KBM-7 (cell line): ENCODE measurements at places on chromosomes 4 and X.
A peak's percentile ranks its signal among the peaks of the same experiment; 100 is the strongest.

- no peak for DNase-seq
Observed at GRCh38 chr4:120544838-120545237, 377.7 kb downstream of the PRDM5 start.

- DNase-seq, result no peak
Observed at GRCh38 chr4:1122505-1122904, 9.1 kb upstream of the RNF212 start.

DNA sequence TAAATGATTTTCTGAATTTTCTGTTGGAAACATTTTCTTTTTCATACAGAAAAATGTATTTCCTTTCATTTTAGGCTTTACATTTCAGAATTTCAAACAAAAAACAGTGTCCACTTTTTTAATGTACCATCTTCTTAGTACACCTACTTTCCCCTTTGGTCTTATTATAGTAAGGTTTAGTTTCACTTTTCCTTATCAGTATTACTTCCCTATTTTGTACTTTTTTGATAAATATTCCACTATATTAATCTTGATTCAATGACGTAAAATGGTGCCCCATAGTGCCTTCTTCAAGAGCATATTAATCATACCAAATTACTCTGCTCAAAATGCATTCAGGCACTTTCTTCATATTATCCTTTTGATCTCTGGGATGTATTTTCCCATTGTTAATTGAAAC is 52.5 kb downstream of the BANK1 start:
- no peak for DNase-seq

DNA sequence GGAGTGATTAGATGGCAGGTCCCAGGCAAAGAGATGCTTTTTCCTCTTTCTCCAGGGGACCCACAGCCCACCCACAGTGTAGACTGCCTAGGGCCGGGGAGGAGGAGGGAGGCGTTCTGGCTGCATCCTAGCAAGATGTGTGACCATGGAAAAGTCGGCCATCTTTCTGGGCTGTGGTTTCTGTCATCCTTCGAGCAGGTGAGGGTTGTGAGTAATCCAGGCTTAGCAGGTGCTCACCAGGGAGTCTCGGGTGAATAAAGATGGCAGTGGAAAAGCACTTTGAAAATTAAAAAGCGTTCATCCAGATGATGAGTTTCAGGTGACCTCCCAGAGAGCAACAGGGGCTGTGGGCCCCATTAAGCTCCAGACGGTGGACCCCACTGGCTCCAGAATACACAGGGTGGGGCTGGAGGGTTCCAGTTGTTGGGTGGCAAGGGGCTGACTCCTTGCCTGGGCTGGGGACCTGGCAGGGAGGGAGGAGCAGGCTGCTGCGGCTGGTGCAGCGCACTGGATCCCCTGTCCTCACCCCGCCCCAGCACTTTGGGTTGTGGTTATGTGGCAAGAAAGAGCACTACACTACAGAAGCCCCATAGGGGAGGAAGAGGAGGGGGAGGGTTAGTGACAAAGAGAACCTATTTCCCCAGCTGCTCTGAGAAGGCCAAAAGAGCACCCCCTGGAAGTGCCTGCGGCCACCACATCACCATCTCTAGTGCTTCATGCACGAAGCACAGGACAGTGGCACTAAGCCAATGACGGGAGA is 23.7 kb downstream of the ELF4 start:
- DNase-seq, result peak; percentile 96

DNA sequence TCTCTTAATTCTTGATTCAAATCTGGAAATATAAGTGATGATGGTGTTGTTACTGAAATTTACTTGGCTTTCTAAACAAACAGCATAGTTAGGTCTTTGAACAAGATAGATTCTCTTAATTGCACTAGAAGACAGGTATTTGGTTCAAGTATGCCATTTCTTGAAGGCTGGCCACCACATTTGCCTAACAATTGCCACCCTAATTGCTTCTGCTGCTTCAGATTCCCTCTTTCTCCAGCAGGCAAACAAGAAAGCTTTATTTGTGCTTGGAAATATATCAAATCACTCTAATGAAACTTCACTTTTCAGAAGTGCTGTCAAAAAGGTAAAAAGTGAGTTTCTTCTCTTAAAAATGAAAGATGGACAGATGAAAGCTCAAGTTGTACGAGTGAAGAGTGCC is 418.6 kb downstream of the INPP4B start:
- DNase-seq, result no peak

- no peak for DNase-seq
Observed at GRCh38 chr4:13081830-13082229, 402.3 kb downstream of the RAB28 start.

DNA sequence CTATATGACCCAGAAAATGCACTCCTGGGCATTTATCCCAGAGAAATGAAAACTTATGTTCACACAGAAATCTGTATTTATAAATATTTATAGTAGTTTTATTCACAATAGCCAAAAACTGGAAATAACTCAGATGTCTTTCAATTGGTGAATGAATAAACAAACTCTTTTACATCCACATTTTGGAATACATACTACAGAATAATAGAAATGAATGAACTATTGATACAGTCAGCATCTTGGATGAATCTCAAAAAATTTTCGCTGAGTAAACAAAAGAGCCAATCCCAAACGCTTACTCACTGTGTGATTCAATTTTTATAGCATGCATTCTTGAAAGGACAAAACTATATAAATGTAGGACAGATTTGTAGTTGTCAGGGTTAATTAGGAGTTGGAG is 75.1 kb upstream of the HTR2C start:
- DNase-seq, result no peak

- DNase-seq, result no peak
Observed at GRCh38 chrX:2714551-2714950, 23.5 kb downstream of the CD99 start.

DNA sequence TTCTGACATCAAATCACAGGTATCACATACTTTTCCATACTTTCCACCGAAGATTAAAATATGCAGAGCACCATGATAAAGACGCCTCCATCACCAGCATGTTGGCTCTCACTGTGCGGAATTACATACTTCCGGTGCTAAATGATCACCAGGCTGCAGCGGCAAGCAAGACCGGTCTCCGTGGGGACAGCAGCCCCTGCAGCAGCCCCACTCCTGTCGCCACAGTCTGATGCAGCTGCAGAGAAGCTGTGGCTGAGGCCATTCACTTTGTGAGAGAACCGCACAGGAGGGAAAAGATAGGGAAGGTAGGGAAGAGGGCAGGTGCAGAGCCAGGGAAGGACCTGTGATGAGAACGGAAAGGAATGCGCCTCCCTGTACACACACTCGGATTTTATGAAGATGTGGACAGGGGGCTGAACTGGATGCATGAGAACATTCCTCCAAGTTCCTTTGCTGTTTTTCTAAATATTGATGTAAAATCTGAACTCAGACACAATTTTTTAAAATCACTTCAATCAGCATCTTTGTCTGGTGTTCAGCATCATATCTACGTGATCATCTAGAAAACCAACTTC is 38.3 kb downstream of the AFAP1 start:
- no peak for DNase-seq

DNA sequence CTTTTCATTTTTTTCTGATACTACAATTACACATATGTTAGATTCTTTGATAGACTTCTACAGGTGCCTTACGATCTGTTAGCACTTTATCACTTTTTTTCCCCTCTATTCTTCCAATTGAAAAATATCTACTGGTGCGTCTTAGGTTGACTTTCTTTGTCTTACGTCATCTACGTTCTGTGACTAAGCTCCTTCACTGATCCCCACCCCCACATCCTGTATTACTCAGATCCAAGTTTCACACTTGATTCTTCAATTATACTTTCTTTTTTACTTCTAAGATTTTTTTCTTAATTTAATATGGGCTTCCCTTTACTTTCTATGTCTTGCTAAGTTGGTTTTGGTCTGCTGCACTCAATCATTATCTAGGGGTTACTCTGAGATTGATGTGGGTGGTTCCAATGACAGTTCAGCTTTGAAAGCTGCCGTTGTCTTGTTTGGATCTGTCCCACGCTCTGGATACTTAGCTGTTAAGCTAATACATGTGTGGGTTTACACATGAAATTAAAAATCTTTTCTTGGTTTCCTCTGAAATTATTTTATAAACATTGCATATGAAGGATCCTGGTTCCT is 1321.1 kb downstream of the RAPGEF2 start:
- DNase-seq, result no peak

DNA sequence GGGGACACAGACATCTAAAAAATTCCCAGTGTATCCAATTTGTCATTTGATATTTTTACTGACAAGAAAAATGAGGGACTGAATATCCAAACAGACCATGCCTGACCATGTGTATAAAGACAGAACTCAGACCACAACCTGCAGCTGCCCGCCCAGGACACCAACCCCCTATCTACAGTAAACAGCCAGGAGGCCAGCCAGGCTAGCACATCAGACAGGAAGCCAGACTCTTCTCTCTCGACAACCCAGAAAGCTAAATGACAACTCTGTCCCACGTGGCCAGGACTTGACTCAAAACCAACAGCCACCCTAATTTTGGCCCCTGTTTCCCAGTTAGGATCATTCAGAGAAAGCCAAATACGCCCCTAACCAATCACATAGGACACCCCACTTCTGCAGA is 15.1 kb downstream of the AFAP1 start:
- DNase-seq, result no peak

DNA sequence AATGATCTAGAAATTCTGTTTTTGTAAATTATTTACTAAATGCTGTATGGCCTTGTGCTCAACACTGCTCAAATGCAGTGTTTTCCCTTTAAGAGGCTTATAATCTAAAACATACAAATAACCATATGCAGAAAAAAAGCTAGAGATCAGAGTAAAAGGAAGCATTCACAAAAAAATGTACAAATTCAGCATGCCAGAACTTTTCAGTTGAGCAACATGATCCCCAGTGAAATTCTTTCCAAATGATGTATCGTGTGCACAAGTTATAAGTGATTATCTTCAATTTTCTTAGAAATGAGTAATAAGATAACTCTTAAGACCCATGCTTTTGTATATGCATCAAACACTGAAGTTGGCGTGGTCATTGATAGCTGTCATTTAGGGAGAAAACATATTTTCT is 5.0 kb downstream of the GPC3 start:
- no peak for DNase-seq

GRCh38 chr4:118833192-118833820 is 2.6 kb downstream of the SEC24D start:
- no peak for DNase-seq

DNA sequence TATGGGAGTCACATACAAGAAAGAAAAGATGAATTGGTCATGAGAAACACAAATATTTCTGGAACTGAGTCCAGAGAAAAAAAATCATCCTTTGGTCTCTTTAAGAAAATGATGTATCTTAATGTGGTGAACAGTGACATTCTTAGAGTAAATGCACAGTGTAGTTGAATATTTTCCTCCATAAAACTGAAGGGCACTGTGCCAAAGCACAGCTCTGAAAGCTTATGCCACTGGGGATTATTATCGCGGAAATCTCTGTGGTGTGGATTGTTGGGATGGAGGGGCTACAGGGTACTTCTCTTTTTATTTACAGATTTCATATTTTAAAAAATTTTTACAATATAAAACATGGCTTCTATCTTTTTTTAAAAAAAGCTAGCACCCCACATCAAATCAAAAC is 908.1 kb downstream of the CCSER1 start:
- DNase-seq, result no peak

- no peak for DNase-seq
Observed at GRCh38 chrX:120321520-120322281, 10.4 kb upstream of the TMEM255A start.

GRCh38 chr4:41069257-41069656 is 145.1 kb downstream of the APBB2 start:
- DNase-seq, result no peak

DNA sequence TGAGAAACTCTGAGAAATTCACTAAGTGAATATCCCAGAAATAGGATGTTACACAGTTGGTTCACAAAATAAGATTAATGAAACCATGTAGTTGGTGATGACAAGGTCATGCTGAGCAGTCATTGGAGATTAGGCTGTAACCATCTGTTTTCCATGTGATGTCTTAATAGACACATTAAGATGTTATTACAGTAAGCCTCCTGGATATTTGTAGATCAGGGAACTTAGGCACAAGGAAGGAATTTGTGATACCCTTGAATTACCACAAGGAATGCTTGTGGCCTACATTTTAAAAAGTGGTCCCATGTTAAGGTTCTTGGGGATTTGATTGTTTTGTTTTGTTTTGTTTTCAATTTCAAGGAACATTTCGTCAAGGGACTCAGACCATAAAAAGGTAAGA is 185.6 kb upstream of the BANK1 start:
- DNase-seq, result no peak

- DNase-seq, result peak; percentile 6
Observed at GRCh38 chr4:7829652-7830580, 109.7 kb downstream of the AFAP1 start.

DNA sequence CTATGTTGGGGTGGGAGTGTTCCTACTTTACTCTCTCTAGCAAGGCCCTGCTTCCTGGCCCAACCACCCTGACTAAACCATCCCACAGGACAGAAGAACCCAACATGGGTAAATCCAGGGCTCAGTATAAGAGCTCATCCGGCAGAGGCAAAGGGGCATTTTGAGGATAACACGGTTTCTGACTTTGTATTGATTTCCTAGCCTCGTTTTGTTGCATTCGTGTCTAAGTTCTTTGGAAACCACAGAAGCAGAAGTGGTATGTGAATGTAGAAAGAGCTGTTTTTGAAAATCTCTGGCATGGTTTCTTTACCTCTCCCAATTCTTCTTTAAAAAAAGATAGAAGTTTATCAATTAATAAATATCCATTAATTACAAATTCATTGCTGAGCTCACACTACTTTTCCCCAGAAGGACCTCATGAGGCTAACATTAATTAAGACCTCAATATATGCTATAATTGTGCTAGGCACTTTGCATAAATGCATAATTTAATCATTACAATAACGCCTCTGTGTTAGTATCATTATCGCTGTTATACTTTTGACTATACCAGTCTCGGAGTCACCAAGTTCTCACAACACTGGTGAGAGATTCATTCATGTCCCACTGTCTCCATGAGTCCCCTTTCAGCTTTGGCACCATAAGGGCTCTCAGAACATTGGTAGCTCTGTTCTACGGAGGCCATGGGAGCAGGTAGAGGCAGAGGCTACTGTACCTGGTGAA is 5.8 kb upstream of the CLNK start:
- no peak for DNase-seq

- DNase-seq, result peak; percentile 93
Observed at GRCh38 chrX:2608638-2609430, 82.3 kb upstream of the CD99 start.

DNA sequence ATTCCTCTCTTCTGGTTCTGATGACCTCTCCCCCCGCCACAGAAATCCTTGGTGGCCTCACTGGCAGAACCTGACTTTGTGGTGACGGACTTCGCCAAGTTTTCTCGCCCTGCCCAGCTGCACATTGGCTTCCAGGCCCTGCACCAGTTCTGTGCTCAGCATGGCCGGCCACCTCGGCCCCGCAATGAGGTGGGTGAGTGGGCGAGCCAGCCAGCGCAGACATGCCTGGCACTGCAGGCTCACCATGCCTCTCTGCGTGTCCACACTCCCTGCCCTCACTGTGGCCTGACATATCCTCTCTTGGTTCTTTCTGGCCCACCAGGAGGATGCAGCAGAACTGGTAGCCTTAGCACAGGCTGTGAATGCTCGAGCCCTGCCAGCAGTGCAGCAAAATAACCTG is 8.7 kb downstream of the UBA1 start:
- DNase-seq, result no peak

- no peak for DNase-seq
Observed at GRCh38 chrX:69022430-69022829, 142.8 kb downstream of the PJA1 start.
